ENCODE measurements at places on chromosomes 1 and 21. TPM values are rescaled to one million over a fixed set of nuclear protein-coding genes. Genes with fewer than 3 reads are reported as not detected.

ENO1 gene
- total RNA-seq = 1,443 TPM

RPTN gene
- total RNA-seq = not detected

GRCh38 chr1:24897263-24898151 lies 32.6 kb downstream of the RUNX3 start:
- DNase-seq = no peak

DNA sequence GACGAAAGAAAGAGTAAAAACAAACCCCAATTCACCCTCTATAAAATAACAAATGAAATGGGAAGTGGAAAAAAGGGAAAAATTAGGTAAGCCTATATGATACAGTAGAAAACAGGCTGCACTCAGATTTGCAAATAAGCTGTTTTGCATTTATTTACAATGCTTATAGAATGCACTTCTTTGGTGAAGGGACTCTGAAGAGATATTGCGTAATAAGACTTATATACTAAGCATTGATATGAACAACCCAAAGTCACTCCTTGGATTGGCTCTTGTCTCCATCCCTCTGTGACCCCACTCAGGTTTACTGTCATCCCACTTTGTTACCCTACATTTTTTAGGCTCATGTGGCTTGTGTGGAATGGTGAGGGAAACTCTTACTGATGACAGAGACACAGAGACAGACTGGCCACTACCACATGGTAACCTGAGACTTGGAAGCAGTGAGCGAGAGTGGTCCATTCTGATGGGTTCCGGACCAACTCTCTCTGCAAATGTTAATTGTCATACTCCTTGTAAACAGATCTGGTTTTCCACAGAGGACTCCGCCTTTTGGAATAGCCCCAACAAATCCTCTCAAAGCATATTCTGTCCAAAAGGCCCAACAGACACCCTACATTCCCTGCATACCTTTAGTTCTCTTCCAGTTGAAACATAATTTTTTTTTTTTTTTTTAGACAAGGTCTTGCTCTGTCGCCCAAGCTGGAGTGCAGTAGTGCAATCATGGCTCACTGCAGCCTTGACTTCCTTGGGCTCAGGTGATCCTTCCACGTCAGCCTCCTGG lies 11.0 kb downstream of the GSTM5 start:
- DNase-seq = peak; percentile 58

DNA sequence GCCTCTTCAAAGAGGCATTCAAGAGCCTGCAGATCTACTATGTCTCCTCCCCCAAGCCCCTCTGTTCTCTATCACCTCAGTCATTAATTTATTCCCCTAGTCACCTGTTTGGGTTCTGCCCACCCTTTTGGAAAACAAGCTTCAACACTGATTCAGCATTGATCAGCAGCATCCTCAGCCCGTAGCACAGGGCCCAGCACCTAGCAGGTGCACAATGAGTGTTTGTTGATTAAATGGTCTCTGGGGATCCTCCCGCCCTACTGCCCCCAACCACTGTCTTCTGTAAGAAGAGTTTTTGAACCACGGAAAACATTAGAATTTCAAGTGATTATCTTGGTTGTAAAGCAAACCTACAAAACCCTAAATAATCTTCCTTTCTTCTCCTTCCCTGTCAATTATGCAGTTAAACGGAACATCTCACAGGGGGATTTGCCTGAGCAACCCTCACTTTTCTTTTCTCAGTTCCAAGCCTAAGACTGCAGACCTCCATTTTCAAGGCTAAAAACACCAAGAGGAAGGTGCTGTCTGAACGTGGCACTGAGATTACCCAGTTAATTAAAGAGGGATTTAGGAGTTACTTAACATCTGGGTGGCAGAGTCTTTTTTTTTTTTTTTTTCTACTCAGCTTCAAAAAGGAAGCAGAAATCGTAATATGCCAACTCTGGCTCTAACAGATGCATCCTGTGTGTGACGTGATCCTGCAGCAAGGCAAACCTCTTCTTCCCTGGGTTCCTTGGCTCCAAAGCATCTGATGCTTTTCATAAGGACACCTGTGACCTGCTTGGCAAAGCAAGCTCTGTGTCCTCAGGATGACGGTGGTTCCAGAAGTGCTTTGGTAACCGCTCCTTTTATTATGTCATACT lies 163.0 kb downstream of the KAZN start:
- no peak for DNase-seq

DNA sequence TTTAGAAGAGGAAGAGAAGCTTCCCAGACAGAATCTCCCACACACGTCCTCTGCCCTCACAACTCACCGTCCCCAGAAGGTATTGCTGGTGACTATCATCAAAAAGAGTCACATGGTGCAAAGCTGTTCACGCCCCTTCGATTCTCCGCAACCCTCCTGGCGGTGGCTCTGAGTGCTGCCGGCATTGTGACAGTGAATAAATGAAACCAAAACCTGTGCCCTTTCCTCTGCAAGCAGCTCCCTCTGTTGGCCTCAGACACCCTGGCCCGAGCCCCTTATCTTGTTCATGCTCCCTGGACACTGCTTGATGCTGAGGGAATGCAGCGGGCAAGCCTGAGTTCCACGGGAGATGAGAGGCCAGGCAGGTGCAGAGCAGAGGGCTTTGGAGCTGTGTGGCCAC lies 510.3 kb downstream of the NPHP4 start:
- DNase-seq = no peak

DNA sequence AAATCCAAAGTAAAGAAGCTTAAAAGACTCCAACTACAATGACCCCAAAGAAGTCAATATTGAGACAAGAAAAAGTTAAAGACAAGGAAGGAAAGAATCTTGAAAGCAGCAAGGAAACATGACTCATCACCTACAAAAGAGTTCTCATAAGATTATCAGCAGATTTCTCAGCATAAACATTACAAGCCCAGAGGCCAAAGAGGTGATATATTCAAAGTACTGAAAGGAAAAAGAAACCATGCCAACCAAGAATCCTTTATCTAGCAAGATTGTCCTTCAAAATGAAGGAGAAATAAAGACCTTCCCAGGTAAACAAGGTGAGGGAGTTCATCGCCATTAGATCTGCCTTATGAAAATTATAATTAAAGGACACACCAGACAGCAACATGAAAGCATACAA lies 49.8 kb downstream of the CSMD2 start:
- DNase-seq = no peak

GRCh38 chr21:45309069-45309986 lies 21.6 kb upstream of the POFUT2 start:
- DNase-seq = peak; percentile 44

DNA sequence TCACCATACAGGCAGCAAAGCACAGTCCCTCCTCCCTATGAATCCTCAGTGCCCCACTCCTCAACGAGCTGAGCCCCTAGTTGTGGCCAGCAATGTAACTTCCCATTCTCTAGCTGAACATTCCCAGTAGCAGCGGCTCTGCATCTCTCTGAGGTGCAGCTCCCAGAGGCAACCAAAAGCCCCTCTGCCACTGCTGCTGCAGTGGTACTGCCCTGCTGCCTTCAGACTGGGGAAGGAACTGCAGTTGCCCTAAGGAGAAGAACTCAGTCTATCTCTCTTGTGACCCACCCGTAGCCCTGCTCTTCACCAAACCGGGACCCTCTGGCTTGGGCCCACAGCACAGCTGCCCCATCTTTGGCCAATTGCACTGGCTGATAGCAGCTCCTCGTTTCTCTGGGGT lies 31.6 kb downstream of the PYHIN1 start:
- DNase-seq = no peak

GRCh38 chr1:43870306-43870705 lies 63.3 kb upstream of the ARTN start:
- no peak for DNase-seq

DNA sequence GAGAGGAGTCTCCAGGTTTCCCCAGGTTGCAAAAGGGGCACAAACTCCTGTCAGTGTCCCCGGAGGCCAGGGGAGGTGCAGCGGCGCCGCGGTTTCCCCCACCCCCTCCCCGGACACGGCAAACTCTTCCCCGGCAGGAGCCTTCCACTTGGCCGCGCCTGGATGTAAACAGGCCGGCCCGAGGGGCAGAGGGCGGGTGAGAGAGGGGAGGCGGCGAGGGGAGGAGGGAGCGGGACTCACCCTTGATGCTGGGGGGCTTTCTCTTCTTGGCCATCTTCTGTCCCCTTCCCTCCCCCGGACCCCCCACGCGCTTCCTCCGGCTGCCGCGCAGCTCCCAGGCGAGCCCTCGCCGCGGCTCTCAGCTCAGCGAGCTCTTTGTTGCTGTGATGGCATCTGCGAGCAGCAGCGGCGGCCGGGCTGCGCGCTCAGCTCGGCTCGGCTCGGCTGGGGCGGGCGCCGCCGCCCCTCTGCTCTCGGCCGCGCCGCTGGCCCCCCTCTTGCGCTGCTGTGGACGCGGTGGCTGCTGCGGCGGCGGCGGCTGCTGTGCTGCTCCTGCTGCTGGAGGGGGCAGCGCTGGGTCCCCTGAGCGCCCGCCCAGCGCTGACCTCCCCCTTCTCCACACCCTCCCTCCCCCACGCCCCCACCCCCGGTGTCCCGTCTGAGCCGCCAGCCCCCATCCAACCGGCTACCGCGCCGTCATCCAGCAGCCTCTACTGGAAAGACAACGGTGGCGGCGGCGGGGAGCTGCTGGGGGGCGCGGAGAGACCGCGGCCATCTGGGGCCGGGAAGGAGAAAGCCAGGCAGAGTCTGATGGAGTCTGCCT lies 4.9 kb upstream of the SLC44A5 start:
- DNase-seq = peak; percentile 19

Measured in fibroblast of the aortic adventitia (primary cell).